ENCODE measurements at places on chromosomes 6 and 20. TPM values are rescaled to one million over a fixed set of nuclear protein-coding genes. Genes with fewer than 3 reads are reported as not detected.

GRCh38 chr6:143940011-143940597 lies 68.0 kb downstream of the PLAGL1 start:
- H3K4me1 ChIP-seq: peaks cover 43% of the 10 kb centered on the region
- H3K4me3 ChIP-seq: no peak overlapping the region
- peaks cover 15% of the 10 kb centered on the region for H3K27me3 ChIP-seq
- no peak overlapping the region for H3K27ac ChIP-seq
- peak; percentile 63 for DNase-seq

- H3K27me3 ChIP-seq: no peaks in the 10 kb centered on the region
- H3K4me1 ChIP-seq: peaks cover 56% of the 10 kb centered on the region
- H3K36me3 ChIP-seq: no peaks in the 10 kb centered on the region
- H3K27ac ChIP-seq: no peak overlapping the region
- DNase-seq: no peak
These were observed 101.0 kb downstream of the EYA2 start for GRCh38 chr20:46995561-46996142.

GRCh38 chr20:20363799-20364592 lies 3.9 kb upstream of the INSM1 start:
- H3K4me1 ChIP-seq: peaks cover 31% of the 10 kb centered on the region
- peak overlapping the region; percentile 76 for H3K4me3 ChIP-seq
- DNase-seq: peak; percentile 70

Gene FGD2
- total RNA-seq: 0.44 TPM

Gene GPR6
- total RNA-seq: not detected

Gene CHMP4B
- 66.1 TPM for total RNA-seq

Data from WTC11 (cell line).